NCI-H526 treated with DMSO at 0.1 percent for 48 hours (cell line): ENCODE measurements at places on chromosomes 7 and 10.

GRCh38 chr7:3859431-3859830 lies 558.4 kb downstream of the SDK1 start:
- no peak for DNase-seq

- no peak for DNase-seq
Observed at GRCh38 chr7:101066141-101066832, 19.0 kb upstream of the TRIM56 start.

- no peak for DNase-seq
Observed at GRCh38 chr10:82411416-82411815, 536.4 kb downstream of the NRG3 start.

- peak; percentile 40 for DNase-seq
Observed at GRCh38 chr7:131106681-131107336, 220.9 kb upstream of the MKLN1 start.

DNA sequence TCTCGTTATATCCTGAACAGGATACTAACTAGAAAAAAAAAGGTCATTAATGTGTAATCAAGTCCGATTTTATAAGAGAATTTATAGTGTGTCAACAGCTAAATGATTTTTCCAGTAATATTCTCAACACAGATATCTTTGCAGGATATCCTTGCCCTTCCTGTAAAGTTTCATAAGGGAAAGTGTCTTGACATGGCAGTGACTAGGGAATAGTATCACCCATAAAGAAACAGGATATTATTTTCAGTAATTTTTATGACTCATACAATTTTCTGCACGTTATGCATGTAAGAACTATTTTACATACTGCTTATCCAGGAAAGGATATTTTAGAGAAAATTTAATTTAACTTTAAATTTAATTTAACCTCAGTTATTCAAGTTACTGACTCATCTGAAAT lies 19.5 kb upstream of the PNLIP start:
- no peak for DNase-seq

DNA sequence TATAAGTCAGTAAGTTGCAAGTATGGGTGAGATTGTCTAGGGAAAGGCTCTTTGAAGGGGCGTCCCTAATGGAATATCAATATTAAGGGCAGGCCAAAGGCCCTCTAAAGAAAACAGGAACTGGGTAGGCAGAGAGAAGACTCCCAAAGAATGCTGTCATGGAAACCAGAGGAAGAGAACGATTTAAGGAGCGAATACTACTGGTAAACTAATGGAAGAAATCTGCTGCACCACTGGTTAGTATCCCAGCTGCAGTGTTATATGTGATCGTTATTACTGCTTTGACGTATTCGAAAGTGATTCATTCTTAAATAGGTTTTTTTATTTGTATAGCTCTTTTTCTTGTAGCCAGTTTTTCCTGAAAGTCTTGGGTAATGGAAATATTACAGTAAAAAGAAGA lies 1.3 kb downstream of the CASP2 start:
- DNase-seq, result no peak

DNA sequence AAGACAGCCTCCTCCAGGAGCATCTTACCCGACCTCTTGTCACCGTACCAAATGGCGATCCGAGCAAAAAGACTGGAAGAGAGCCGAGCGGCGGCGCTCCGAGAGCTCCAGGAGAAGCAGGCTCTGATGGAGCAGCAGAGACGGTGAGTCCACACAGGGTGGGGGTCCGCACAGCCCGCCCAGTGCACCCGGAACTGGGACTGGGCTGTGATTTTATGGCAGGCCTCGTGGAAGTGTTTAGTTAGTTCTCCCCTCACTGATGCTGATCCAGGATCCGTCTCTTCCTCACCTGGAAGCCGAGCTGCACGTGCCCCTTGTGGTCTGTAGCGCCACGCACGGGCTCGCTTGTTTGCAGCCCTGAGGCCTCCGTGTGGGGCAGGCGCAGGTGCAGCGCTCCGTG lies 19.6 kb downstream of the LRRC27 start:
- DNase-seq, result no peak

DNA sequence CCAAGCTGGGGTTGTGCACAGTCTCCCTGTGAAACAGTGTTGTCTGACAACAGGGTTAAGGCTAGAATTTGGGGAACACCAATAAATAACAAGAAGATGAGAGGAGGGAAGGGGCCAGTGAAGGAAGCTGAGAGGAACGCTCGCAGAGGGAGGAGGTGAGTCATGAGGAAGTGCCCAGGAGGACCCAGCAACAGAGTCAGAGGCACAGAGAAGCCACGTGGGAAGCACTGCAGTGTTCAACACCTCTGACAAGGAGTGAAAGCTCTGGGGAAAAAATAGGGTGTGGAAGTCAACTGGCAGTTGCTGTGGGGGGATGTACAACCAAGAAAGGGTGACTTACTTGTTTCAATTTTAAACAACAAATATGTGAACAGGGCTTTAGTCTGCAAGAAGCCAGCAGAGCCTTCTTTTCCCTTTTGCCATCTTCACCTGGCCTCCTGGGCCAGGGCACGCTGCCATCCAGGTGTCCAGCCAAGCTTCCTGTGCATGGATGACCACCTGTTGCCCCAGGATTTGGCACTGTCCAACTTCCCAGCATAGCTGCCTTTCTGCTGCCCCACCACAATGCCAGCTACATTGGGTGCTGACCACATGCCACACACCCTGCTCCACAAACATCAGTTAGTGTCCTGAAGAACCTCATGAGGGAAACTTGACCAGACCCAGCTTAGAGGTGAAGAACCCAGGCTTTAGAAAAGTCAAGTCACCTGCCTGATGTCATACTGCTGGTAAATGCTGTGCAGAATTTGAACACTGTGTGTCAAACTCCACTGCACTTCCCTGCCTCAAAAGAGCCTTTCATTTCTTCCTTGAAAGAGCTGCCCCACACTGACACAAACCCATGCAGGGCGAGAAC lies 69.6 kb downstream of the ATXN7L1 start:
- DNase-seq, result no peak

GRCh38 chr10:128258421-128258976 lies 132.3 kb upstream of the MKI67 start:
- no peak for DNase-seq

- no peak for DNase-seq
Observed at GRCh38 chr10:30330497-30331168, 18.4 kb downstream of the MTPAP start.

- no peak for DNase-seq
Observed at GRCh38 chr7:88638583-88638982, 120.9 kb upstream of the ZNF804B start.

DNA sequence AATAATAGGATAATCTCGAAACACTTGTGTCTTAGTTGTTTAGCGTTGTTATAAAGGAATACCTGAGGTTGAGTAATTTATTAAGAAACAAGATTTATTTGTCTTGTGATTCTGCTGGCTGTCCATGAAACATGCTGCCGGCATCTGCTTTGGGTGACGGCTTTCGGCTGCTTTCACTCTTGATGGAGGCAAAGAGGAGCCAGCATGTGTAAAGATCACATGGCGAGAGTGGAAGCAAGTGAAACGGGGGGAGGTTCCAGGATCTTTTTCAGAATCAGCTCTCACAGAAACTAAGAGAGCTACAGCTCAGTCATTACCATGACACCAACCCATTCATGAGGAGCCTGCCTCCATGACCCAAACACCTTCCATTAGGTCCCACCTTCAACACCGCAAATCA lies 402.8 kb downstream of the CDC14C start:
- DNase-seq, result no peak
